ENCODE measurements at places on chromosomes 4 and X. TPM values are rescaled to one million over a fixed set of nuclear protein-coding genes. Genes with fewer than 3 reads are reported as not detected.
A peak's percentile ranks its signal among the peaks of the same experiment; 100 is the strongest.

GRCh38 chr4:155487210-155487609, 110.4 kb upstream of the MAP9 start:
- DNase-seq, result no peak

GRCh38 chrX:19811807-19812604, 75.4 kb downstream of the SH3KBP1 start:
- peak; percentile 81 for DNase-seq

GRCh38 chr4:101147283-101147682, 200.0 kb downstream of the PPP3CA start:
- DNase-seq, result no peak

- no peak for DNase-seq
These were observed 553.4 kb downstream of the PPP4R3C start for GRCh38 chrX:26909728-26910127.

DNA sequence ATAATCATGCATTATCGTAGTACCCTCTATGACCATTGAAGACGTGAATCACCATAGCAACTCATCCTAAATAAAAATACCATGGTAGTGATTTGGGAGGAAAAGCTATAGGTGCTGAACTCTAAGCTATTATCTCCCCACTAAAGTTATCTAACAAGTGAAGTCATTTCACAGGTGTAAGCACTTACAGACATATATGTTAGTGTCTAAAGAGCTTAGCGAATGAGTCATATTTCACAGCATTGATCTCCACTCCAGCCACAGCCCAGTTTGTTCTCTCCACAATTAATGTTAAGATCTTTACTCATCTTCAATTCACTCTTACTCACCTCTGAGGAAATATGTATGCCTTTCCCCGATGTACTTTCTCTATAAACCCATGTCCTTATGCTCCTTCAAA, 57.0 kb downstream of the DCAF8L1 start:
- no peak for DNase-seq

- DNase-seq, result no peak
These were observed 826.0 kb downstream of the RAB28 start for GRCh38 chr4:12658146-12658545.

DNA sequence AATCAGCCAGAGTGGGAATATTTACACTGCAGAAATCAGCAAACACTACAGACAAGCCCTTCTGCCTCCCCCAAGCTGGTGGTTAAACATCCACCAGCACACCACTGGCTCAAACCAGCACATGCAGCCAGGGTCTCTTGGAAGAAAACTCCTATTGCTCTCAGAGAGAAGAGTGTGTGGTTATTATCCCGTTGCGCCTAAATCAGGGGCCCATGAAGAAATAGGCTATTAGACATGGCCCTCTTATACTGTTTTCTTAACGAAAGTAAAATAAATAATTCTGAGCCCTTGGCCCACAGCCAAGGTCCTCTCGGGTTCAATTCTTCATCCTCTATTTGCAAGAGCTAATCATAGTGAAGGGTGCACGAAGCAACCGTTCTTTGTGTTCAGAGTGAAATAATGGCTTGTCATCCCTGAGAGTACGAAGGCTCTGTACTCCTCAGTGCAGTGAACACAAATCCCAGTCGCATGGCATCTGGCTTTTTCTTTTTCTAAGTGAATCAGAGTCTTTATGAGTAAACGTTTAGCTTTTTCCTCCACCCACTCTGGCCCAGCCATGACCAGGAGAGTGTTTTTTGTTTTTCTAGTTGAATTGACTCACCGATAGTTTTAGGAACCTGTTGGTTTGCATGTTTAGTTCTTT, 33.4 kb upstream of the RBM47 start:
- peak; percentile 87 for DNase-seq

DNA sequence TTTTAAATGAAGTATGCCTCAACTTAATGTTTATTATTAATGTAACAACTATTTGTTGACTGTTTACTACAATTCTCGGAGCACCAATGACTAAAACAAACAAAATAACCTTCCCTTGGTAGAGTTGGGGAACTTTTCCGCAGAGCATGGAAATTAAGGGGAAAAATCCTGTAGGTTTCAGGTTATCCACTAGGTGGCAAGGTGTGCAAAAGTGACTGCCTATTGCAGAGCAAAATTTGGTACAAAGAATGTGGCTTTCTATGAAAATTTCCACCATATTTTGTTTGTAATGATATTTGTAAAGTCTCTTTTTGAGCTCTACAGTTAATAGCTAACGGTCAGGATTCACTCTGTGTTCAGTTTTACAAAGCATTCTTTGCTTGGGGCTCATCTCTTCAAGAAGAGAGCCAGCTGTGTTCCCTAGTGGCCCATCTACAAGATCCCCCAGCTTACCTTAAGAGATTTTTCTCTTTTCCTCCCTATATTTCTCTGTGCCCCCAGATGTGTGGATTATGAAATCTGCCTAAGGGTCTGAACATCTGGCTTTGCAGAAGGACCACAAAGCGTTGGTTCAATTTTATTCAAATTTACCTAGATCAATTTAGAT, 61.1 kb downstream of the FBXO8 start:
- no peak for DNase-seq

DNA sequence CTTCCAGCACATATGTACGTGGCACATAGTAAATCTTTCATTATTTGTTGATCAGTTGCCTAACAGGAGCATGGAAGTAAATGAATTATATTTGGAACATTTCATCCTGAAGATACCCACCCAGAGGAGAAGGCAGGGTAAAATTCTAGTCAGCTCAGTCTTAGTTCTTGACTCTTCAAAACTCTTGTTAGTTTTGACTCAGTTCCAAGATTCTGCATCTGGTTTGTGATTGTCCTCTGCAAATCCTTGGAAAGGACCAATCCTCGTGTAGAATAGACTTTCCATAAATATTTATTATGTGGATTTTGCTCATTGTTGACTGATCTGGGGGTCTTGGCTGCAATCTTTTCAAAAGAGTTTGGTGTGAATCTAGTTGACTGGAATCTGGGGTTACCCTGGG, 257.5 kb upstream of the FAT1 start:
- DNase-seq, result peak; percentile 6

GRCh38 chr4:88971536-88971935, 85.4 kb downstream of the FAM13A start:
- no peak for DNase-seq

GRCh38 chr4:127685292-127685691, 44.9 kb upstream of the SLC25A31 start:
- peak; percentile 46 for DNase-seq

DNA sequence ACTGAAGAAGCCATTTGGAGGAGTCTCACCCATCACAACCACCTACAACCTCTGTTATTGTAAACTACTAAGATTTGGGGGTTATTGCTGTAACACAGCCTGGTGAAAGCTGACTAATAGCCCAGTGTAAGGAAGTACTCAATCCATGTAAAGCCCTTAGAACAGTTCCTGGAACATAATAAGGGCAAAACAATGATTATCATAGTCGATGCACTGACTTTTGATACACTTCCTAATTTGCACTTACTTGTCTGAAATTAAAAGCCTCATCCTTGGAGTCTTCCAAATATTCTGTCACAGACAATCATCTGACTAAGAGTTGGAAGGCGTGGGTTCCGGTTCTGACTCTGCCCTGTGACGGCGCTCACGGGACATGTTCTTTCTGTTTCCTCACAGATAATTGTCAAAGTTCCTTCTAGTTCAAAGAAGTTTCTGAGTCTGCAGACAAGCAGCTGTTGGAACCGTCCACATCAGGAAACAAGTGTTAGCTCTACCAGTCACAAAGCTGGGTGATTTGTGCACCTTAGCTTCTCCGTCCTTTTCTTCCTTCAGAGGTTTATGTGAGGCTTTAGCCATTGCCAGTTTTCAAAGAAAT, 33.4 kb upstream of the RASGEF1B start:
- DNase-seq, result no peak

DNA sequence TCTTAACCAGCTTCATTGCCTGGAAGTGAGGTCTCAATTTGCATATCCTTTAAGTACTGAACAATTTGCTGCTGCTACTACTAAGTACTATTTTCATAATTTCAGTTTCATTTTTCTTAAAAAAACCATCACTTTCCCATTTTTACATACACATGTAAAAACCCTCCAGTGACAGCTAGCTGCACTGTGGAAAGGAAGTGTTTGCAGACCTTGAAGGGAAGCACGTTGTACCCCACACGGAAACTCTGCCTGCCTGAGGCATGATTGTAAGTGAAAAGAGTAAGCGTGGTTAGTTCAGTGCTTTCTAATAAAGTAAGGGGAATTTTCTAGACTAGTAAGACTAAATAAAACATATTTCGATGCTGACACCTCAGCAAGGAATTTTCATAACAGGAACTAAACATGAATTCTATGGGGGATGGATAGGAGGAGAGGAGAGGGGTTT, 103.6 kb downstream of the RAPGEF2 start:
- DNase-seq, result peak; percentile 61

- peak; percentile 73 for DNase-seq
These were observed 3.4 kb upstream of the AVPR2 start for GRCh38 chrX:153900831-153901752.

- no peak for DNase-seq
These were observed 105.7 kb downstream of the CEP44 start for GRCh38 chr4:174389439-174389838.

- DNase-seq, result no peak
These were observed 86.9 kb downstream of the MAB21L2 start for GRCh38 chr4:150668824-150669223.

GRCh38 chrX:1323315-1323714, 13.3 kb upstream of the IL3RA start:
- no peak for DNase-seq

DNA sequence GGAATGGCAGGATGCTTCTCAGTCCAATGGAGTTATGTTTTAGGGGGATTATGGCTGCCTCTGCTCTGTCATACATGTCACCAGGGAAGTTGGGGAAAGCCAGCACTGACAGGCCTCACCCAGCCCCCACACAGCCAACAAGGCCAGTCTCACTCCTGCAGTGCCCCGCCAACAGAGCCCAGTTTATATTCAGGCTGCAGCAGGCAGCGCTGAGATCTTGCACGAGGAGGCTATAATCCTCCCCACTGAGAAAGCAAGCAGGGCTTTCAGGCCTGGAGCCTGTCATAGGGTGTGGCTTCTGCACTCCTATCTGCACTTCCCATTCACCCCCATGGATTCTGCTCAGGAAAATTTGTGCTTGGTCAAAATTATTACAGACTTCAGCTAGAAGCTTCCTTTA, 25.1 kb downstream of the ADAD1 start:
- no peak for DNase-seq

DNA sequence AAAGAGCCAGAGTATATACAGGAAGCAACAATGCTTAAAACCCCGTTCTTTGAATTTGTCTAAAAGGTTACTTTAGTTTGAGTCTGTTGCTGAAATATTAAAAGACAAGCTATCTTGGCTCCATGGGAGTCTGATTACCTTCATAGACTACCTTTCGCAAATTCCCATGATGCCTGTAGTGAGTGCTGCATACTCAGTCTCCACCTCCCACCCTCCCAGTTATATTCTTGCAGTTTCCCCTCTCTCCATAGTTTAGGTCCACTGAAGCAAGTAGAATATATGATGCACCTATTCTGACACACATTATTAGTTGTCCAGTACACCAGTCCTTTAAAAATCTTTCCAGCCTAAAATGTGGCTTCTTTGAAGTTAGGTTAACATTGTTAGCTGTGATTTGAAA, 2.4 kb downstream of the CNKSR2 start:
- DNase-seq, result no peak

DNA sequence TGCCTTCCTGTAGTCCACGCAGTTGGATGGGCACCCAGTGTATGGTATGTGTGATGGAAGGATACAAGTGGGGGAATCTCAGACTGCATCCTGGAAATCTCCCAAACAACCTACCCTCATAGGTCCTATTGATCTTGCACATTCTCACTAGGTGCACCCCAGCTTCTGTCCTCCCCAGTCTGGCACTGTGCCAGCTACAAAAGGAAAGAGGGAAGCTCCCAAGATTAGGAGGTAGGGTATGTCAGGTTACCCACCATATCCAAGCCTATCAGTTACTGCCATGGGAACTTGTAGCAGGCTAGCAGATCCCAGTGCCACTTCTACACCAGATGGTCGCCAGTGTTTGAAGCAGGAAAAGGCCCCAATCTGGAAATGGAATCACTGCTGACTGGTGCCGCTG, 11.6 kb downstream of the TBX22 start:
- DNase-seq, result no peak

DNA sequence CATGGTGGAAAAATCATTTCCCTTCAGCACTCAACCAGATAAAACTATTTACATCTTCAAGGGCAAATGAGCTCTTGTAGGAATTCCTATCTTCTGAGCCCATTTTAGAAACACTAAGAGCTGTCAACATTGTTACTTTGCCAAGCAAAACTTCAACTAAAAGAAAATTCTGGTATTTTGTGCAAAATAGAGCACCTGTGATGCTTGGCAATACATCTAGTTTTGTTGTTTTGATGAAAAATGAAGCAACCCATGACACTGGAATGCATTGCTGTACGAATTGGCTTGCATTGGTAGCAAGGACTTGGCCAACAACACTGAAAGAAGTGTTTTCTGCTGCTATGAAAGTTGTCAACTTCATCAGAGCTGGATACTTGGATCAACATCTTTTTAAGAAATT, 194.4 kb downstream of the COX18 start:
- peak; percentile 61 for DNase-seq

- no peak for DNase-seq
These were observed 671.9 kb downstream of the TRIML1 start for GRCh38 chr4:188811121-188811520.

DNA sequence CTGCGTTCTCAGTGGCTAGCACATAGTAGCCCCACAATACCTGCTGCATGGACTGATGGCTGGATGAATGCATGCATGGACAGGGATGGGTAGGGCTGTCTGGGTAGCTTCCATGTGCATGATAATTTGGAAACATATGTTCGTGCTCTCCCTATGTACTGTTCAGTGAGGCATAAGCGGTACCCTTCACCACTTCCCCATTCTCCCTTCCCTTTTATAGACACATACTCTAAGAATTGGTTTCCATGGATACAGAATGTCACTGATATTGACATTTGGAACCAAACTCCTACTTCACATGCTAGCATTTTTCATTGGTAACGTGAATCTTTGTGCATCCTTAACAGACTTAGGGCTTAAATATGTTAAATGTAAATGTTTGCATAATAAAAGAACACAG, 20.4 kb downstream of the USP46 start:
- DNase-seq, result no peak

- no peak for DNase-seq
These were observed 155.2 kb downstream of the SH2D1A start for GRCh38 chrX:124501586-124501985.

DNA sequence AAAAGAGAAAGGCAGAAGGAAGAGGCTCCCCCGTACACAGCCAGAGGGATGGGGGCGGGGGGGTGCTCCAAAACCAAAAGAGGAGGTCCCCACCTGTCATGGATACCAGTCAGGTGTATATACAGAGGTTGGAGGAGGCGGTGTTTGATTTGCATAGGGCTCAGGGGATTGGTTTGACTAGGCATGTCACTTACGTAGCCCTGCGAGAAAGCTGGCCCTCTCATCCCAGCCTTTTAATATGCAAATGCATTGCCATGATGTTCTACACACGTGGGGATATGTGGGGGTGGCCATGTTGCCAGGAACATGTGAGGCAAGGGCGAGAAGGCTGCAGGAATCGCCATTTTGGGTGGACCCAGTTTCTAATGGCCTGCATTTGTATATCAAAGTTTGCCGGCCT, 38.6 kb downstream of the TMEM150C start:
- DNase-seq, result no peak

Gene ARHGAP10
- 23.4 TPM for total RNA-seq

Gene TRIM2
- total RNA-seq, result 51.8 TPM

Gene XPNPEP2
- total RNA-seq, result not detected

Gene CCKAR
- not detected for total RNA-seq

Gene AMTN
- total RNA-seq, result not detected

Gene ZFP92
- total RNA-seq, result 0.27 TPM

Gene SYP
- total RNA-seq, result 1.9 TPM

Gene ADGRG2
- not detected for total RNA-seq

Gene LGI2
- total RNA-seq, result 0.27 TPM

Gene CDS1
- total RNA-seq, result 3.8 TPM

Data from astrocyte (in vitro differentiated cells and primary cell).